ENCODE measurements at places on chromosomes 2 and 18.

GRCh38 chr2:63845866-63846265 is 4.2 kb downstream of the UGP2 start:
- DNase-seq = no peak

- DNase-seq = no peak
Observed at GRCh38 chr2:227256605-227257004, 68.4 kb upstream of the MFF start.

- DNase-seq = no peak
Observed at GRCh38 chr2:74253971-74254310, 55.5 kb downstream of the MTHFD2 start.

- no peak for DNase-seq
Observed at GRCh38 chr2:12716282-12717190, at the start of gene TRIB2. TSS of gene TRIB2 (plus strand) at chr2:12716936. CDS start at chr2:12718308, 1,372 bp downstream.

GRCh38 chr18:31646332-31647126 is 37.9 kb downstream of the B4GALT6 start:
- no peak for DNase-seq

GRCh38 chr2:39241588-39241987 is 2.2 kb downstream of the CDKL4 start:
- no peak for DNase-seq

GRCh38 chr2:105675841-105676240 is 68.9 kb upstream of the NCK2 start:
- no peak for DNase-seq

- DNase-seq = no peak
Observed at GRCh38 chr2:28310107-28310506, 82.6 kb upstream of the FOSL2 start.

DNA sequence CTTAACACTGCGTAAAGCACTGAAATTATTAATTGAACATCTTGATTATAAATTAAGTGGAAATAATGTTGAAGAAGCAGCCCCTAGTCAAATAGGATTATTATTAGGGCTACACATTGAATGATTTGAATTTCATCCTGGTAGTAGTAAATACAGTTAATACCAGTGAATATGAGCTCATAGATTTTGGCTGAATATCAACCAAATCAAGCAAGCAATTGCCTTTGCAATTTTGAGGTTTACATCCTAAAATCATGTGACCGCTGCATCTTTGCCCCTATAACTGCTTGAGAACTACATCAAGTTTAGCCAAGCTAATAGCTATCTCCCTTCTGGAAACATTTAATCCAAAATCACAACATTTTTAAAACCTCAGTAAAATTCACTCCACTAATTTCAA is 801.2 kb upstream of the PIK3C3 start:
- DNase-seq = no peak

- no peak for DNase-seq
Observed at GRCh38 chr2:230873661-230874401, 9.1 kb downstream of the ITM2C start.

DNA sequence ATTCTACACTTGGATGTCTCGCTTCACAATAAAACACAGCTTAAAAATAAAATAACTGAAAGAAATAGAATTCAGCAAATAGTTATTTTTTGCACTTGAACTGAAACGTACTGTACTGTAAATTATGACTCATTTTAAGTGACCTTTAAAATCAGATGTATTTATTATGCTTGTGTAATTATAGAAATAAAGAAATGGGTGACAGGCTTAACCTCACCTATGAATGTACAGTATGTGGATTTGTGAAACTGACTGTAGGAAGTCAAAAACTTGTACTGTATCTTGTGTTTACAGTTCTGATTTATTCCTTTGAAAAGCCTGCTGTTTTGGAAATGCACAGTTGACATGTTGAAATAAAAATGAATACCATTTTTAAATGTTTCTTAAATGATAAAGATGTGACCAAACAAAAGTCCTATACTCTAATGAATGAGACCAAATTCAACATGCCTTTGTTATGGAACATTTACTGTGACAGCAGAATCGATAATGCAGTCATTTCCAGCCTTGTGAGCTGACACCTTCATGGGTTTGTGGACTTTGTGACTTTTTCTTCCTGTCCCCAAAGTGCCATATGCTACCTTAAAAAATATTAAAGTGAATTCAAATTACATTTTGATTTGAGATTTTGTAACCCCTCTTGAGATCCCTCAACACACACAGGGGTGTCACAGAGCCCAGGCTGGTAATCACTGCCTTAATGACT is 32.7 kb downstream of the NEMP2 start:
- no peak for DNase-seq

All from NCI-H1436 treated with DMSO at 0.1 percent for 48 hours (cell line).